ENCODE measurements at places on chromosomes 2 and 18.

DNA sequence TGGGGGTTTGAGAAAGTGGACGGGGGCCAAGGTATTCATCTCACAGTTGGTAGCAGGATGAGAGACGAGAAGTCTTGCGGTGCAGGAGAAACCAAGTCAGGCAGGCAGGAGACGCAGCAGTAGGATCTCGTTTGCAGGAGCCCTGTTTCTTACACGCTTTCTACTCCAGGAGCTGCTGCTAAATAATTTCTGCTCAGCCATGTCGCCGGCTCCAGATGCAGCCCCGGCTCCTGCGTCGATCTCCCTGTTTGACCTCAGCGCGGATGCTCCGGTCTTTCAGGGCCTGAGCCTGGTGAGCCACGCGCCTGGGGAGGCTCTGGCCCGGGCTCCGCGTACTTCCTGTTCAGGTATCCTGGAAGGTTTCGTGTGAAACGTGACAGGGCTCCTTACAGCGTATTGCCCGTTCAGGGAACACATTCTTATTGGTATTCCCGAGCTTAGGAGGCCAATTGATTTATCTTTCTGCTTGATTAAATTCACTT, 494 bp downstream of the ANKZF1 start:
- peak; percentile 33 for DNase-seq

DNA sequence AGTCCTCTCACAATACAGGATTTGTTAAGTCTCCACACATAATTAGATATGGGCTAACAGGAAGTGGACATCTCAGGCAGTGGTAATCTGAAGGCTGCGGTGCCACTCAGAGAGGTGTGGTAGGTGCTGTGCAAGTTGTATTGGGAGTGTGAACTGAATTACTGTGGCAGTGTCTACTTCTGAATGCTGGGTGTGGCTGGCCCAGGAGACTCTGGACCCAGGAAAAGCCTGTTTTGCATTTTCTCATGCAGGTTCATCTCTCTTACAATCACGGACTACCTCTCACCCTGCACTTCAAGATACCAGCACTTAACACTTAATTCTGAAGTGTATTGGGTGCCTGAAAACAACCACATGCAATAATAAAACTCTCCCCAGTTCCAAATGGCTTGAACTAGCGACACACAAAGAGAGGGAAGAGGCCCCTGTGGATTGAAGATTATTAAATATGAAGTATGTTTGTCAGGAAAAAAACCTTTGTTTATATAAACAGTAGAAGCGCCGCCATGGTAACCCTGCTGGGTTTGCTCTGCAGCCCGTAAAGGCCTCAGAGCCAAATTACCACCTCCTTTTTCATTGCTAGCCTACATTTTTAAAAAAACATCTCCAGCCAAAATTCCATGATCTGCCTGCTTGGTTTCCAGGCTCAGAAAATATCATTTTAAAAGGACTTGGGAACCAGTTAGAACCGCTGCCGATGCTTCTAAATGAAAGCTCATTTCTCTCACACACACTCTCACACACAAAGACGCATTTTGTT, 77.5 kb downstream of the GFPT1 start:
- DNase-seq: peak; percentile 51

GRCh38 chr2:160742667-160743066, 249.1 kb upstream of the RBMS1 start:
- DNase-seq: no peak

DNA sequence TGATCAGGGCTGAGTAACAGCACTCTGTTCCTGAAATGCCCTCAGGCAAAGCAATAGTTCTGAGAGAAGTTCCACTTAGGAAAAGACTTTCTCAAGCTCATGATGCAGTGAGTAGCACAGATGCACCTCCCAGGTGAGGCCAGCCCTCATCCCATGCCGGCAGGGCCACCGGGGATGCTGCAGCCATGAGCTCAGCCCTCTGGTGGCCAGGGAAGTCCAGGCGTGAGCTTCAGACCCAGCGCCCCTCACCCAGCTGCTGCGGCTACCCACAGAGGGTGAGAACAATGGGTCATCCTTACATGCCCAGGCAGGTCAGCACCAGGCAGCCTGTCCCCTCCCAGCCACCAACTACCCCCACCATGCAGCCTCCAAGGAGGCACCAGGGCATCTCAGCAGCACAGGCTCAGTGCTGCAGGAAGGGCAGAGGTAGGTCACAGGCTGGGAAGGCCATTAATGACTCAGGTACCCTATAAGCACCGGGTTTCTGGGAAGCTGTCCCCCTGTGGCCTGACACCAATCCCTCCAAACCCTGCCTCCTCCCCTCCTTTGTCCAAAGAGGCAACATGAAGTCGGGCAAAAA, 50.6 kb downstream of the TTC32 start:
- DNase-seq: peak; percentile 66

GRCh38 chr2:133416736-133417135, 151.5 kb downstream of the NCKAP5 start:
- no peak for DNase-seq

GRCh38 chr2:74238879-74239278, 40.5 kb downstream of the MTHFD2 start:
- DNase-seq: no peak

DNA sequence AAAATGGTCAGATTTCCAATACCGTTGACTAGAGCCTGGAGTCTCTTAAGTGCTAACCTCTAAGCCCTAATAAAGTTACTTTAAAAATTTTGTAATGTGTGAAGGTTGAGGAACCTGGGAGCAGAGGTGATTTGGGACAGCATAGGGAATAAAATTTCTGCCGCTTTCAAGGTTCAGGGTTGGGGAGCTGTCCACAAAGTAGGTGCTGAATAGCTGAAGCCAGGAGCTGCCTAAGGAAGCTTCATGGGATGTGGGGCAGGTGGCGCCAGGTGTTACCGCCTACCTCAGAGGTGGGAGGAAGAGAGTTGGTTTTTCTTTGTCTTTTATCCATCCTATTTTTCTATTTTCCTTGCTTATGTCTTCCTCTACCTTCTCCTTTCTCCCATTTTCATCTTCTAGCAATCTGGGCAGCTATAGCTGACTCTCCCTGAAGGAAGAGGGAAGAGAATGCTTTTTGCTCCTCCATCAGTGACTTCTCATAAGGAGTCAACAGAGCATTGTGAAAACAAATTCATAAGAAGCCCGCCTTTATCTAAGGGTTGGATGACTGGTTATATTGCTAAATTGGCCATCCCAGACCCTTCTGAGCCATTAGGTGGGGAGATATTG, 178.7 kb downstream of the CLIP4 start:
- no peak for DNase-seq

DNA sequence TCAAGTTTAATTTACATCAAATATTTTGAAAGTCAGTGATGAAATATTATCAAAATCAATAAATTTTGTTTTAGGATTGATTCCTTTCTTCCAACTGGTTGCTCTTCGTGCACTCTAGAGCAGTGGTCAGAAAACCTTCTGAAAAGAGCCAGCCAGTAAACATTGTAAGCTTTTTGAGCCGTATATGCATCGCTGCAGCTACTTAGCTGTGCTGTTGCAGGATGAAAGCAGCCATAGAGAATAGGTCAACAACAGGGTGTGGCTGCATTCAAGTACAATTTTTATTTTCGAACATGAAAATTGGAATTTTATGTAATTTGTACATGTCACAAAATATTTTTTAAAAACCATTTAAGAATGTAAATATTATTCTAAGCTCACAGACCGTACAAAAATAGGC, 94.9 kb downstream of the MGAT5 start:
- DNase-seq: no peak

DNA sequence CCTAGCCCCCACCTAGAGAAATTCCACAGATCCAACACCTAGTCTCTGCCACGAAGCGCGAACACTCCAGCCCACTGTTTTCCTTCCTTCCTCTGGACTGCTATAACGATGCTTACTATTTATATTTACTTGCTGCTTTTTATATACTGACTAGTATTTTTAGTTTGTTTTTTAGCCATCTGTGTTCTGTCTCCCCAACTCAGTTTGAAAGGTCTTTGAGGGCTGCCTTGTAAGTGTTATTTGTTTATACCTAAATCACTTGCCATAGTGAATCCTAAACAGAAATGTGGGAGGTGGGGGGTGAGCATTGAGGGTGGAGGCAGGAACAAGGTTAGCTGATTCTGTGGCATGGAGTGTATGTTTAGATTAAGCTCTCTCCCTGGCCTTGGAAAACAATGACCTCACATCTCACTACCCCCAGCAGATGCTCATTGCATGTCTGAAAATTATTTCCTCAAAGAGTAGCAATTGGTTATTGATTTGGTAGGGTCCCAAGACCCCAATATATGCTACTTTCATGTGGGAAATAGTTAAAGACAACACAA, 1.1 kb upstream of the NCKAP5 start:
- no peak for DNase-seq

DNA sequence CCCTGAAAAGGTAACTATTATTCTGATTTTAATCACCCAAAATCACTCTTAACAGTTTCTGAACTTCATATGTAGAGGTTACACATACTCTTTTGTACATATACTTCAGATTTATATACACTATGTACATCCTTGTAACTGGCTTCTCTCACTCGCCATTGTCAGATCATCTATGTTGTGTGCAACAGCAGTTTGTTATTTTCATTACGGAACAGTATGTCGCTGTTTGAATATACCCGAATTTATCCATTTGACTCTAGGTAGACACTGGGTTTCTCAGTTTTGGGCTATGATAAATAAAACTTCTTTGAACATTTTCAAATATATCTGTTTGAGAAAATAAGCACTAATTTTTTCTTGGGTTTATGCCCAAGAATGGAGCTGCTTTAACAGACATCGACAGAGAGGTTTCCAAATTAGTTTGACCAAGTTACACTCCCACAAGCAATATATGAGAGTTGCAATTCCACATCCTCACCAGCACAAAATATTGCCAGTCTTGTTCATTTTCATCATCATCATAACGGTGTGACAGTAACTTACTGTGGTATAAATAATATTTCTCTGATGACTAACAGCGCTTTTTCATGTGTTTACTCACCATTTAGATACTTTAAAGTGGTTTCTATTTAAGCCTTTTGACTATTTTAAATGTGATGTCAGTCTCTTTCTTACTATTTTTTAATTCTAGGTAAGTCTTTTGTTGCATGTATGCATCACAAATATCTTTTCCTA, 80.9 kb downstream of the SMC6 start:
- no peak for DNase-seq

- DNase-seq: peak; percentile 28
Measured at GRCh38 chr2:200379481-200380090, 73.1 kb downstream of the SPATS2L start.

GRCh38 chr18:25805939-25806338, 284.5 kb downstream of the SS18 start:
- DNase-seq: no peak

DNA sequence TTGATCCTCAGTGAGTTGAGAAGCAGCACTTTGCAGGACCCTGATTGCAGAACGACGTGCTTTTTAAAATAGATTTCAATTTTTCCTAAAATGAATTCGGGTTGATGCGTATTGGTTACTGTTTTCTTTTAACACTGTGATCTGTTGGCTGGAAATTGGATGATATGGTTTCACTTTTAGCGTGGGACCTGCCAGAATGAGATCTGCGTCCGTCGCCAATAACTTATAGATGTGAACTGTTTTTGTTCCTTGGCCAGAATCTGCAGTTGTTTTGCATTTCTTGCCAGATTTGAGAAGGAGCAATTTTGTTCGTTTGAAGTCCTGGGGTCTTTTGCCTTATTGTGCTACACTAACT, 703 bp downstream of the UGGT1 start:
- DNase-seq: peak; percentile 23

DNA sequence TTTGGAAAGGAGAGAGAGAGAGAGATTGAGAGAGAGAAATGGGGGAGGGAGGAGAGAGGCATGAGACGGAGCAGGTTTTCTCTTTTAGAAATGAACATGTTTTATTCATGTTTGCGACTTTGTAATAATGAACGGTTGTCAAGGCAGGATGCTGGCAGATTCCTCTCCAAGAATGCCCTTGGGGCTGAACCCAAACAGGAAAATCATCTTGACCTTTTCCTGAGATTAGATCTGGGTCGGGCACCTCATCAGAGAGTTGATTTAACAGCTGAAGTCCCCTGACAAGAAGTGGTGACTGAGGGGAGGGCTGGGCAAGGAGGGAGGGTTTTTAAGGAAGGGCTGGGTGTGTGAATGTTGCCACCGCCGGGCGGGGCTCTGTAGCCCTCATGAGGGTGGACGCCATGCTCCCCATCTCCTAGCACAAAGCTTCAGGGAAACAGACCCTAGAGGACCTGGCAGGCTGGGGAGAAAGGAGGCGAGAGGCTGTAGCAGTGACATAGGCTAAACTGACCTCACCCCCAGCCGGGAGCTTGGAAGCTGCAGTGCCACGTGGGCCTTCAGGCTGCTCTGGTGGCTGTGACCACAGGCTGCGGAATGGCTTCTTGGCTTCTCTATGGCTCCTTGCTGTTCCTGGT, 60.0 kb downstream of the LIPG start:
- DNase-seq: no peak

DNA sequence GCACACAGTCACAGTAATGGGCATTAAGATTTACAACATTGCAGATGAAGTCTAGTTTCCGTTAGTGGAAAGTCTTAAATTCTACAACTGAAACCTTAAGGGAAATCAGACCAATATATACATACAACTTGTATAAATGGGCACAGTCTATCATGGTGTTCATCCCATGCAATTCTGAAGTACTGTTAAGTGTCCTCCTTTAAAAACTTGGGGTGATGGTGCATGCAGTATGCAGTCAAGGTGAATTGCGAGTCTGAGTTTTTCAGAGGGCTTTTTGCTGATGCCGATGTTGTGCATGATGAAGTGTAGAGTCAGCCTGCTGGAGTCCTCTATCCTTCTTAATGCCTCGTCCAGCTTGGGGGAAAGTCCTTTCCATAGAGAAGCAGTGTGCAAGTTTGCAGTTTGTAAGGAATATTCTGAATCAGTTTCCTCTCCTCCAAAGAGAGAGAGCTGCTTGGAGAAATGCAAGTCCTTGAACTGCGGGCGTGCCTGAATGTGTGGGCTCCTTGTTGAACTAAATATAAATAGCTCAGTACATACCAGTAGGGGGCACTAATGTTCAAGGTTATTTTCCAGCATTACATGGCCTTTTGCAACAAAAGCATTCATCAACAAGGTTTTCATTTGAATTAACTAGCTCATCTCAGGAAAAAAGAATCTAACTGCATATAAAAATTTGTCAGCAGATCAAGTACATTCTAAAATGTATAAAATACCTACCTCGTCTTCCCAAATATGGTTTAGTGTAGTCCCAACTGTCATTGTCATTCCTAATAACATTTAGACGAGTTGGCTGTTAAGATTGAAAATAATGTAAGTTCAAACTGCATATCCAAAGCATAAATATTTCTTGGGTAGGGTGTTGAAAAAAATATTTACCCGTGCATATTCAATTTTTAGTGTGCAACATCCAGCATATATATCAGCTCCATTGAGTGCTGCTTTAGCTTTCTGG, 21.3 kb downstream of the HNRNPLL start:
- peak; percentile 71 for DNase-seq

DNA sequence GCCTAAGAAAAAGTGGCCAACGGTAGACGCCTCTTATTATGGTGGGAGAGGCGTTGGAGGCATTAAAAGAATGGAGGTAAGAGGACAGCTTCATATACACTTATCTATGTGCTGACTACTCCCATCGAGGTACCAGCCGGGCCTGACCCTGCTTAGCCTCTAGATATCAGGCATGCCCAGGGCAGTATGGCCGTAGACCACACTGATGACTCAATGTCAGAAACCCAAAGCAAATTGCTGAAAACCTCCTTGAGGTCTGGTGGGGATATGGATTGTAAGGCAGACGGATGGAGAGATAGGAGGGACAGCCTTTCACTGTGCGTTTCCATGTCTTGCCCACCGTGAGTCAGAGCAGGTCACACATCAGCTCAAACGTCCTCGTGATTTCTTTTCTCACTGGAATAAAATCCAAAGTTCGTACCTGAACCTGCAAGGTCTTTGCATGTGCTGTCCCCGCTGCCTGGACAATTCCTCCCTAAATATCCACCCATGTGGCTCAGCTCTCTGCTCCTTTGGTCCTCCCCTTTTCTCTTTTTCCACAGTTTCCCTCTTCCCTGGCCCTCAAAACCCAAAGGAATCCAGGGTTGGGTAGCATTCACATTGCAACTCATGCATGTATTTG, 168.9 kb downstream of the ANTXR1 start:
- DNase-seq: no peak

Data from NCI-H146 (cell line).